ENCODE measurements at places on chromosomes 5 and 9.
A peak's percentile ranks its signal among the peaks of the same experiment; 100 is the strongest.

GRCh38 chr5:124729720-124730359, 16.6 kb downstream of the ZNF608 start:
- DNase-seq, result no peak
- H3K27me3 ChIP-seq, result no peaks in the 10 kb centered on the region
- H3K27ac ChIP-seq, result no peak overlapping the region
- peaks cover 19% of the 10 kb centered on the region for H3K4me1 ChIP-seq
- H3K4me3 ChIP-seq, result no peak overlapping the region
- no peaks in the 10 kb centered on the region for H3K36me3 ChIP-seq

- H3K36me3 ChIP-seq, result no peaks in the 10 kb centered on the region
- no peak overlapping the region for H3K27ac ChIP-seq
- no peak overlapping the region for H3K4me3 ChIP-seq
- no peaks in the 10 kb centered on the region for H3K4me1 ChIP-seq
- H3K27me3 ChIP-seq, result no peaks in the 10 kb centered on the region
Observed at GRCh38 chr5:72434056-72434780, 73.0 kb downstream of the ZNF366 start.

DNA sequence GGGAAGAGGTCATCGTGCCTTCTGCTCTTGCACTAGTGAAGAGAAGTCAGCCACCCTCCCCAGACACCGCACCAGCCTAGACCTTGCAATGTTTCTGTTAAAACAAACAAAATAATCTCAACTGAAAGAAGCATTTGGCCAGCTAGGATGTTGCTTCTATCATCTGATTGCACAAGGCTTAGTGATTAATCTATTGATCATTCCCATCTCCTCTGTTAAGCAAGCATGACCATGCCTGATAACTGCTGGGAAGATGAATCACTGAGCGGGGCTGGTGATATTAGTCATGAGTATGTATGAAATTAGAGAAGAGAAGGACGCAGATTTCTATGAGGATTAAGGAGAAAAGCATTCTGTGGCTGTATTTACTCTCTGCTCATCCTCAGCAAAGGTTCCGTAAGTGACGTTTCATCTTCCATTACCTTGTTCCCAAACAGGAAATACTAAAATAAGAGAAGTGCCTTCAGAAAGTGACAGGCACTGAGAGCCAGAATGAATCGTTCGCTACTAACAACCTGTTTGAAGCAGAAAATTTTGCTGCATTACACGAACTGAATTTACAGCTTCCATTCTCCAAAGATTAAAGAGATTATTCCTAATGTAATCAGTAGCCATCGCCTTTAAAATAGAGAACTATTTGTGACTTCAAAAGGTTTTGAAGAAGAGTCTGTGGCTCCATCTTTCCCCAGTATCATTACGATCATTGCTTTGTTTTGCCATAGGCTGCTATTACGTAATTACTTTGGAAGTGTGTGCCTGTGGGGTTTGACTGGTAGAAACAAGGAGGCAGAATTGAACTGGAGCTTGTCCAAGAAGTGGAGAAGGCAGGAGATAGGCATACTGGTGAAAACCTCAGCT, 219.1 kb downstream of the MED10 start:
- no peaks in the 10 kb centered on the region for H3K4me1 ChIP-seq
- DNase-seq, result no peak
- no peak overlapping the region for H3K27ac ChIP-seq
- no peaks in the 10 kb centered on the region for H3K27me3 ChIP-seq

DNA sequence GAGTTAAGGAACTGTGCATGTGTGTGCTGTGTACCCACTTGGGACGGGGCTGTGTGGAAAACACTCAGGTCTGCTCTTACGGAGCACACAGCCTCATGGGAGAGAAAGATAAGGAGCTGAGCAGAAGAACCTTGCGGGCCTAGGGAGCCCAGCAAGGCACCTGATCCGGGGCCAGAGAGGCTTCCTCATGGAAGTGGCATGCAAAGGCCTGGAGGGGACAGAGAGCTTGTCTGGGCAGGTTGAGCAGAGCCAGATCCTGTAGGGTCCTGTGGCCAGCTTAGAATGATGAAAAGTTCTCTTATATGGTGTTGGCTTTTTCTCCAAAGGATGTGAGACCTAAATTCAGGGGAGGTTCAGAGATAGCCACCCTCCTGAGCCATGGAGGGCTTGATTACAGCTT, 45.2 kb downstream of the NEK6 start:
- H3K36me3 ChIP-seq, result no peaks in the 10 kb centered on the region
- no peak overlapping the region for H3K4me3 ChIP-seq
- no peak for DNase-seq
- no peaks in the 10 kb centered on the region for H3K27me3 ChIP-seq

DNA sequence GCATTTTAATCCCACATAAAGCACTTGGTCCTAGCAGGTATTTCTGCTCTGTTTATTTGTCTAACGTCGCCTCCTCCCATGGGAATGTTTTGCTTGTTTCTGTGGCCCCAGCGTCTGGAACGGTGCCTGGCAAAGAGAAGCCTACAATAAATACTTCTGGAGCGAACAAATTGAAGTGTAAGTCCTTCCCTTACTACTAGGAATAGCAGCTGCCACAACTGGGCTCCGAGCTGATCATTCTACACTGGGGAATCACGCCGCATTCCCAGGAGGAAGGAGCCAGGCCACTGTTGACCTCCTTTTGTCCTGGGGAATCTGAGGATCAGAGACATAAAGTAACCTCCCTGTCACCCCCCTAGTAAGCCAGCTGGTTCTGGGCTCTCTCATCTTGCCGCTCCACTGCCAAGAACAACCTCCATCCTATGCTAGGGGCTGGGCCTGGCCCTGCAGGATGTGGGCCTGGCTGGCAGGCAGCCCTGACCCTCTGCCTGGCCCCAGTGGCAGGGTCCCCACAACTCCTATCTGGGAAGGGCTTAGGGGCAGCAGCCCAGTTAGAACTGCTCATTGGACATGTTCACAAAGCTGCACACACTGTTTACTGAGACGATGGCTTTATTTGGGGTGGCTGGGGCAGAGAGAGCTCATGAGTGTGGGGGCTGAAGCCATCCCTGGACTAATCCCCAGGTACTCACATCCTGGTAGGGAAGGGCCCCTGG, 82.8 kb downstream of the GTF3C4 start:
- H3K4me1 ChIP-seq, result no peaks in the 10 kb centered on the region
- no peak overlapping the region for H3K27ac ChIP-seq
- DNase-seq, result no peak

DNA sequence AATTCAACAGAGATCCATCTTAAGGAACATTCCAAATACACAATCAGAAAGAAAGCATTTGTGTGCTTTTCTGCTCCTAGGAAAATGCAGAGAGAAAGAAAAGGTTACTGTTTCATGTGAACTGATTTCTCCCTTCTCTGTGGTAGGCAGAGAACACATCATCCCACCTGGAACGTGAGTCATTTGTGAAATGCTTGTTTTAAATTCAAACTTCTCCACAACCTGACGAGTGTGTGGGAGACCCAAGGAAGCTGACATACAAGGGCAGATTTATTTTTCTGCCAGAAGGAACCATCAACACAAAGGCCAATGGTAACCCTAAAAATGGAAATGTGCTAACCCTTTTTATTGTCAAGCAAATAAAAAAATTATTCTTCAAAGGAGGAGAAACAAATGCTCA, 156.4 kb downstream of the EFNA5 start:
- peaks cover 5% of the 10 kb centered on the region for H3K4me1 ChIP-seq
- H3K36me3 ChIP-seq, result no peaks in the 10 kb centered on the region
- H3K4me3 ChIP-seq, result no peak overlapping the region
- no peak for DNase-seq
- H3K27me3 ChIP-seq, result no peaks in the 10 kb centered on the region

- H3K4me1 ChIP-seq, result peaks cover 7% of the 10 kb centered on the region
- no peak for DNase-seq
- no peak overlapping the region for H3K27ac ChIP-seq
- H3K36me3 ChIP-seq, result no peaks in the 10 kb centered on the region
- H3K27me3 ChIP-seq, result no peaks in the 10 kb centered on the region
- H3K4me3 ChIP-seq, result no peak overlapping the region
Observed at GRCh38 chr5:10511741-10512640, 51.9 kb upstream of the ANKRD33B start.

DNA sequence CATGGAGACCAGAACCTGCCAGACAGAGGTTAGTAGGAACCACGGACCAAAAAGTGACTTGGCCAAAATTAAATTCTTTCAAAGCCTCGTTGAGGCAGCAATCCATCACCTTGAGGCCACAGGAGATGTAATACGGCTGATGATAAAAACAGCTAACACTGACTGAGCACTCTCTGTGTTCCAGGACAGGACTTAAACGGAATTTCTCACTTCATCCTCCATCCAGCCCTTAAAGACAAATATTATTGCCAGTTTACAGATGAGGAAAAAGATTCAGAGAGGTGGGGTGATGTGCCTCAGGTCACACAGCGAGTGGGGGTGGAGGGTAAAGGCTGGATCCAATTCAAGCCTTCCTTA, 25.1 kb downstream of the STK10 start:
- DNase-seq, result no peak
- no peak overlapping the region for H3K4me3 ChIP-seq
- H3K36me3 ChIP-seq, result no peaks in the 10 kb centered on the region
- no peak overlapping the region for H3K27ac ChIP-seq
- no peaks in the 10 kb centered on the region for H3K27me3 ChIP-seq

- no peak overlapping the region for H3K4me3 ChIP-seq
- H3K27ac ChIP-seq, result no peak overlapping the region
- DNase-seq, result peak; percentile 22
- H3K36me3 ChIP-seq, result no peaks in the 10 kb centered on the region
- peaks cover 2% of the 10 kb centered on the region for H3K4me1 ChIP-seq
Observed at GRCh38 chr5:17314907-17315471, 97.6 kb downstream of the BASP1 start.

DNA sequence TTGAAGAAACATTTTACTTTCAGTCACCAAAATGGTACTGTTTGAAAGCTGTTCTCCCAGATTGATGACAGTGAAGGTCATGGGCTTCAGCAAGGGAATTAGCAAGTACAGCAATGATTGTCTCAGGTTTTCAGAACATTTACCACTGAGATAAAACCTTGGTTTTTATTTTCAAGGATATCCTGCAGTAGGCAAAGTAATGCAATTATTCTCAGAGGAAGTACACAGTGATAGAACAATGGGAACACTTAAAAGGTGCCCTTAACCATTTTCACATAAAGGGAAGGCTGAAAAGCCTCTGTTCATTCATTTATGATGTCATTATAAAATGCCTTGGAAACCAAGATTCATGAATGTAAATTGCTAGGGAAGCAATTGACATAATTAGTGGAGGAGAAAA, 471.8 kb upstream of the ACO1 start:
- H3K27ac ChIP-seq, result no peak overlapping the region
- no peaks in the 10 kb centered on the region for H3K36me3 ChIP-seq
- no peak for DNase-seq
- no peaks in the 10 kb centered on the region for H3K27me3 ChIP-seq
- no peak overlapping the region for H3K4me3 ChIP-seq

DNA sequence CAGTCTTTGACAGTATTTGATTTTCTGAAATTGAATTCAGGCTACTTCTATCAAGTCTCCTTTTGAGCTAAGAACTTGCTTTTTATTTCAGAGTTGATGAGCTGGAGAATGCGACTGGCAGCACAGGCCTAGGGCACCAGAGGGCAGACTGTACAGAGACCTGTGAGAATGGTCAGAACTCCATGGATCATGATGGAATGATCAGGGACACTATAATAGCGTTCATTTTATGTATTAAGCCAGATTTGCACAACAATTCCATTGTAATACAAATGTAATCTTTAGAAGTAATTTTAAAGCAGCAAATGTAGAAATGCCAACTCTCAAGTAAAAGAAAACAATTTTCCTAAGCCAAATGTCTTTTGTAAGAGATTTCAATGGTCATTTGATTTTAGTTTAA, 902.4 kb downstream of the NR2F1-AS1 start:
- no peaks in the 10 kb centered on the region for H3K27me3 ChIP-seq
- H3K4me3 ChIP-seq, result no peak overlapping the region
- no peaks in the 10 kb centered on the region for H3K36me3 ChIP-seq
- no peaks in the 10 kb centered on the region for H3K4me1 ChIP-seq
